CD14-positive monocyte (primary cell): ENCODE measurements at places on chromosomes 6 and 20.

GRCh38 chr20:46259260-46259859 lies 48.9 kb downstream of the CDH22 start:
- DNase-seq = no peak

- DNase-seq = no peak
These were observed 17.7 kb downstream of the SRXN1 start for GRCh38 chr20:635028-635892.

DNA sequence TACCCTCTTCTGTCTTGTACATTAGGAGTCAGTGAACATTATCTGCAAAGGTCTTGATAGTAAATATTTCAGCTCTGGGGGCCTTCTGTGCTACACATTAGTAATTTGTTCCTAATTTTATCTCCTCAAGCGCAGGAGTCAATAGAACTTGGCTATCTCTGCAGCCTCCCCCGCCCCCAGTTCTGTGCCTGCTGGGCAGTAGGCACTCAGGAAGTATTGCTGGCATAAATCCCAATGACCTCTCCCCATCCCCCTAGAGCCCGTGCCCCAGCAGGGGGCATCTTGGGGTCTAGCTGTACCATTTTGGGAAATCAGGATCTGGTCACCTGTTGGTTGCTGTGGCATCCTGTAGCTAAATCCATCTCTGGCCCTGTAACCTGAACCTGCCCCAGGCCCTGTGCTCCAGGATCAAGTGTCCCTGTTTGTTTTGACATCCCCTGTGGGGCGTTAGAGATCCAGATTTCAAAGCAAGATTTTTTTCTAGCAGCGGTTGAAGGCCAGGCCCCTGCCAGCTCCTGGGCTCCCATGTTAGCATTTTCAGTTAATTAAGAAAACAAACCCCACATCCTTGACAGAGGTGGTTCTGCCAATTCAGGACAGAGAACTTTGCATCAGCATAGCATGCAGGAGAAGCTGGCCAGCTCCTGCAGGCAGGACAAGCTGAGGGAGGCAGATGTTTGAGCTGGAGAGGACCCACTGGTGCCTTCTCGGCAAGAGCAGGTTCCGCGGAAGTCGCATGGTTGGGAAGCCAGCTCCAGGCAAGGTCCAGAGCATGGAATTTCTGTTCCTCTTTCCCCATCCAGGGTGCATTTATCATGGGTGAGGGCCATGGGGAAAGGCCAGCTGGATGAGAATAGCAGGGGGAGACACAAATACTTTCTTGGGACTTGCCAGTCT lies 32.1 kb downstream of the DAAM2 start:
- DNase-seq = no peak

GRCh38 chr6:137977206-137977605 lies 110.1 kb downstream of the TNFAIP3 start:
- no peak for DNase-seq

DNA sequence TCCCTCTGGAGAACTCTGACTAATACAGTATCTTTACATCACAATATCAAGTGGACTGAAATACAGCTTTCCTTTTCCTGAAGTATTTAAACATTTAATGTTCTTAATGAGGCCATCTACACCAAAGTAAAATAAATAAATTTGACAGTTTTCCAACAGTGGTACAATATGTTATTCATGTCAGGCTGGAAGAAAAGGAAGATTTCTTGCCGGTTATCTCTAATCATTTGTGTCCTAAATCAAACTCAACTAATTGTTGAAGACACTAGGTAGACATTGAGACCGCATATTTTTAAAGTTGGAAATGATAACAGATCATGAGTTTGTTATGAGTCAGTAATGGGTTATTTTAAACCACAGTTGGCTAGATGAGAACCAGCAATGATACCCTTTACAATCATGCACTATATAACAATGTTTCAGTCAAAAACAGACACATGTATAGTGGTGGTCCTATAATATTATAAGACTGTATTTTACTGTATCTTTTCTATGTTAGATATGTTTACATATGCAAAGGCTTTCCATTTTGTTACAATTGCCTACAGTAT lies 241.6 kb downstream of the LMBRD1 start:
- no peak for DNase-seq

- no peak for DNase-seq
These were observed 1308.1 kb upstream of the GJE1 start for GRCh38 chr6:140824595-140824994.

- no peak for DNase-seq
These were observed 113.9 kb downstream of the ADAT2 start for GRCh38 chr6:143336446-143337152.

DNA sequence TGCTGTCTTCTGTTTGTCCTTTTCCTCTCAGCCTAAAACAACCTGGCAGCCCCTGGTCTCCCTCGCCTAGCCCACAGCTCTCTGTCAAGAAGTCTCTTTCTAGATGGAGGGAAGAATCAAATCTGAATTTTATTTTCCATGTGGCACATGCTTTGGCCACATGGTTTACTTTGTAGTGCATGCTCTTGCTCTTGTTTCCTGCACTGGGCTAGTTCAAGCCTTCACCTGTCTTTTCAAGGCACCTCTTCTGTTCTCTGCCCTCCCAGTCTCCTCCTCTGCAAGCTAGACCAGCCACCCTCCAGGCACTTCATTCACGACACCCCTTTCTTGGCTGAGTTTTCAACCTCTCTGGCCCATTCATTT lies 7.6 kb downstream of the PPP1R14C start:
- no peak for DNase-seq

DNA sequence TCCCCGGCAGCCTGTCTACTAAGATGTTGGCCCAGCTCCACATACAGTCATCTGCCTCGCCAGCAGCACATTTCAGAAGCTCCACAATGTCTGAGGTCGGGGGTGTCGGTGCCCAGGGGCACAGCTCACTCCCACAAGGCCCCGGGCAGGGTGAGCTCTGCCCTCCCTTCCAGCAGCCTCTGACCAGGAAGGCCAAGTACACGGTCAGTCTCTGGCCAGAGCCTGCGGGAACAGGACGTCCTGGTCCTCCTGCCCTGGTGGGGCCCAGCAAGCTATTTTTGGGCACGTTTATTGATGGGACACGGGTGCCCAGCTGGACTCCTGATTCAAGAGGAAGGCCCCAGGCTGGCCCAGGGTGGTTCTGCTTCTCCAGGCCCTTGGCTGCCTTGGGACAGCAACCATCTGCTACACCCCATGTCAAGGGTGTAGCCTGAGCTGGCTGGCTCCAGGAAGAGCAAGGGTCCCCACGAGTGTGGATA lies 114.9 kb upstream of the PTPN1 start:
- DNase-seq = peak; percentile 19

GRCh38 chr6:16697437-16698161 lies 63.7 kb downstream of the ATXN1 start:
- DNase-seq = no peak

- DNase-seq = no peak
These were observed 355.0 kb downstream of the CDH26 start for GRCh38 chr20:60313191-60313590.

- DNase-seq = no peak
These were observed 622.3 kb upstream of the IMPG1 start for GRCh38 chr6:76694795-76695194.

GRCh38 chr6:134317471-134318131 lies at the start of gene SGK1:
Gene SGK1 (minus strand): TSS chr6:134318112. CDS start chr6:134317460, 652 bp downstream.
- DNase-seq = no peak

- no peak for DNase-seq
These were observed 14.3 kb downstream of the SERPINB6 start for GRCh38 chr6:2956930-2957685.

DNA sequence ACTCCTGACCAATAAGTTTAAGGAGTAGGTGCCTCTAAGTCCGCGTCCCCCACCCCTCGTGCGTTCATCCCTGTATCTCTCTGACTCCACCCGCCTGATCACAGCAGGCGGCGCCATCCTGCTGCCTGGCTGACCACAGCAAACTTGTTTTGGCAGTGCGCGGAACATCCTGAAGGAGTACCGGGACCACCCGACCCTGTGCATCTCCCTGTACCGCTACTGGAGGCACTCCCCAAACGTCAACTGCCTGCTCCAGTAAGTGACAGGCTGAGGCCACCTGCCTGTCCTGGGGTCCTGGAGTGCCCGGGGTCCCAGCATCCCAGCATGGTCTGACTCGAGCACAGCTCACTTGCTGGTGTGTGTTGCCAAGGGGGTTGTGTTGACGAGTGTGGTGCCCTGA lies 19.0 kb downstream of the PNLDC1 start:
- DNase-seq = no peak

DNA sequence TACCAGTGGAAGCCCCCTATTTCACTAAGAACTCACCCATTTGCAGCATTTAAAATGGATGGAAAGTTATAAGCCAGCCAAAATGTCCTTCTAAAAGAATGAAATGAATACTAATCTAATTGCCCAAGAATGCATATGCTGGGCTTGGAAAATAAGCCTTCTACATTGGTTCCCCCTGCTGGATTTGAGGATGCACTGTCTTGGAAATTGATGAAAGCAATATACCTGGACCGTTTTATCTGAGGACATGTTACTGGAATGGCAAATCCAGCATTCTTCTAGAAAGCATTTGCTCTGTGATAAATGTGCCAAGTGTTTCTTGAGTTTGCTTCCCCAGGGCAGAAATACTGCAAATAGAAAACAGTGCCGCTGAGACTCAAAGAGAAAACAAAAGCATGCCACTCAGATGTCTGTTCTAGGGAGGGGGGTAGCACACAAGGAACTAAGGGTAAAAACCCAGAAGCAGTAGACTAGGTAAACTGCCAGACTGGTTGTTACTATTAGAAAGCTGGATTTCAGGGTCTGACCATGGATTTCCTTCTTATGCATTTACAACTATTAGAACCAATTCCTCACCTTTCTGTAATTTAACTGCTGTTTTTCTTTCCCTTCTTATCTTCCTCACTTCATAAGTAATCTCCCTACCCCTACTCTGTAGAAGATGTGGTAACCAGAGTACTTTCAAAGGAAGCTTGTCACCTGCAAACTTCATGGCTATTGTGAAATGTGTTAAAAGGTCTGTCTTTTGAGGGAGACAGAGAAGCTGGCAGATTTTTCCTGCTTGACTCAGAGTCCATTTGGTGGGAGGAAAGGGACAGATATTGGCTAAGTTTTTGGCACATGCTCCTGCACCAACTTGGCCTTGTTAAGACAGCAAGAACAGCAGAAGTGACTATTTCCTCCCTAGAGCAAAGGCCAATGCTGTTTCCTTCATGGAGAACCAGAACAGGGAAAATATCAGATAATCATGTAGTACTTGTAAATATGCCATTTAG lies 642.6 kb downstream of the KIF16B start:
- DNase-seq = no peak

- DNase-seq = peak; percentile 12
These were observed 163.5 kb upstream of the SHLD1 start for GRCh38 chr20:5586720-5587119.

- no peak for DNase-seq
These were observed 84.6 kb downstream of the MAN1A1 start for GRCh38 chr6:119264854-119265397.
